DMS79 treated with DMSO at 0.1 percent for 48 hours (cell line): ENCODE measurements at places on chromosomes 3 and 15.

DNA sequence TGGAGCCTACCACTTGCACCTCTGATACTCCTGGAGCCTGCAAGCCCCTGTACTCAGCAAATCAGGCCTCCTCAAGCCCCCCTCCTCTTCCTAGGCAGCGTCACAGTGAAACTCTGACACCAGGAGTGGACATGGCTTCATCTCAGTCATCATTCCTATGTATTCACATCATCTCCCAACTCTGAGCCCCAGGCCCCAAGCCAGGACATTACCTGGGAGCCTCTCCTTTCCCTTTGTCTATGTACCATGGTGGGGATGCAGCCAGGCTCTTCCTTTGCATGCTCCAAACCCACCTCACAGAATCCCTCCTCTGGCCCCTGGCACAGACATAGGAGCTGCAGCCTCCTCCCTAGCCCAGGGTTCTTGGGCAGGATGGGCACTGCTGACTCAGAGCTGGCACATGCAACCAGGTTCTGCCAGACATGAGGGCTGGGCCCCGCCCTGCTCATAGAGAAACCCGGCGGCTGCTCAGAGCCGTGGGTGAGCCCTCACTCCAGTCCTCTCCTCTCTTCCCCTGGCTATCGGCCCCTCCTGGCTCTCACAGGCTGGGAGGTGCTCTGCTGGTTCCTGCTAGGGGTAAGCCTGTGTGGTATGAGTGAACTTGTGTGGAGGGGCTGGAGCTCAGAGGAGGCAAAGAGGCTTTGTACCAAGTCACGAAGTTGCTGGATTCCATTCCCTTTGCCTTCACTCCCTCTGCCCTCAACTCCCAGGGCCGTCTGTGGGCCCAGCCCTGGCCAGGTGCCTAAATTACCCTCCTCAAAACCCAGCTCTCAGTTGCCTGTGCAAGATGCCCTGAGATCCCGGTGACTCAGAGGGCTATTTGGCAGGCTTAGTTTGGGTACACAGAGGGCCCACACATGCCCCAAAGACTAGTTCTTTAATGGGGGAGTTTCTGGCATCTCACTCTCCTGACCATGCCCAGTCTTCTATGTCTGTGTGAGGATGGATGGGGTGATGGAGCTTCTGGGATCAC, 1.9 kb upstream of the PLCD1 start:
- no peak for DNase-seq

DNA sequence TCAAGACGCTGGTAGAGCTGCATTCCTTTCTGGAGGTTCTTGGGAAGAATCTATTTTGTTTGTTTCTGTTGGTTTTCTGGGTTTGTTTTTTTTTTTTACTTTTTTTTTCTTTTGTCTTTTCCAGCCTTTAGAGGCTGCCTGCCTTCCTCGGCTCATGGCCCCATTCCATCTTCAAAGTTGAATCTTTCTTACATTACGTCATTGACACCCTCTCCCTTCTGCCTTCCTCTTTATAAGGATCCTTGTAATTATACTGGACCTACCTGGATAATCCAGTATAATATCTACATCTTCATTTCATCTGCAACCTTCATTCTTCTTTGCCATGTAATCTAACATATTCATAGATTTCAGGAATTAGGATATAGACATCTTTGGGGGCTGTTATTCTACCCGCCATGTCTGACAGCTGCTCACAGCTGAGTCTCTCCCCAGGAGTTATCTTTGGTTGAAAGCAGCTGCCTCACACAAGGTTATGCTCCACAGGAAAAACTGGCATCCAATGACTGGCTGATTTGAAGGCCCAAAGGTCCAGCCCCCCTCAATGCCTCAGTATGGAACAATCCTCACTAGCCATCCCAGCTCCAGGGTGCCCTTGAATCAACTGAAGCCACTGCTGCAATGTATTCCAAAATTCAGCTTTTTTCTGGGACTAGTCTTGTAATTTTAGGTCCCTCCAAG, 38.4 kb upstream of the THBS1 start:
- DNase-seq: no peak

- no peak for DNase-seq
Measured at GRCh38 chr3:34175636-34176176, 377.3 kb downstream of the PDCD6IP start.

DNA sequence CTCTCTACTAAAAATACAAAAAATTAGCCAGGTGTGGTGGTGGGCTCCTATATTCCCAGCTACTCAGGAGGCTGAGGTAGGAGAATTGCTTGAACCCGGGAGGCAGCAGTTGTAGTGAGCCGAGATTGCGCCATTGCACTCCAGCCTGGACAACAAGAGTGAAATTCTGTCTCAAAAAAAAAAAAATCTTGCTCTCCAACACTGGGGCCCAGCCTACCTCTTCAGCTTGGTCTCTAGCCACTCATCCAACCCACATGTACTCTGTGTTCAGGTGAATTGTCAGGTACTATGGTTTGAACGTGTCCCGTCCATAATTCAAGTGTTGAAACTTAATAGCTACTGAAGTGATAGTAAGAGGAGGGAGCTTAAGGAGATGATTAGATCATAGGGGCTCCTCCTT, 22.4 kb upstream of the RAB7A start:
- peak; percentile 48 for DNase-seq

DNA sequence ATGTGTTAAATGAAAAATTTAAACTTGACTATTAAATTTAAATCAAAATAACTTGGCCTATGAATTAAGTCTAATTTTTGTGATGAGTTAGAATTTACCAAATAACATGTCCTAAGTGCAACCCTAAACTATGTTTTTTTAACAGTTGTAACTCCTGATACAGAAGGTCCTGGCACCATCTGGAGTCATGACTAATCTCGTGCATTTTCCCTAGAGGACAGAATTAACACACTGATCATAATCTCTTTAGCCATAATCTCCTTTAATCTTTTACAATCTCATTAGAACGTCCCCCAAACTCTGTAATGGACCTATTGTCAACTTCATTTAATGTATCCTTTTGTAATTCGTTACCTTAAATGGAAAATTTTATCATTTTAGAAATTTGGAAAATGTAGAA, 100.6 kb downstream of the SUCNR1 start:
- DNase-seq: no peak
